Hematopoietic multipotent progenitor cell treated with erythropoietin and hydrocortisone succinate and interleukin-3 and kit ligand, for 15 days (in vitro differentiated cells): ENCODE measurements at places on chromosomes 2 and 18.
A peak's percentile ranks its signal among the peaks of the same experiment; 100 is the strongest.

DNA sequence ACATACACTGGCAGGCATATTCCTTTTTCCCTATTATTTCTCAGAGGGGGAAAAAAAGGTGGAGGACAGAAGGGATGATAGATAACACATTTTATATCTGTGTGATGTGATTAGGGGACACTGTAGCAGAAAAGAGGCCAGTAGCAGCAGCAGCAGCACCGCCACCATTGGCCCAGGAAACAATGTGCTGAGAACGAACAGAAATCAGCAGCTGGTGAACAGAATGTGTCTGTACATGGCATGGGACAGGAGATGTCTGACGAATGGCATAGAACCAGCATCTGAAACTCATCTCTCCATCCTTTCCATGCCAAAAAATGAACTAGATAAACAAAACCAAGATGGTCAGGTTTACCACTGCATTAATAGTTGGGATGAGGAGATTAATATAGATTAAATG lies 936.1 kb upstream of the ACVR2A start:
- no peak for DNase-seq

GRCh38 chr2:202768273-202768672 lies 103.3 kb downstream of the ICA1L start:
- DNase-seq: no peak

DNA sequence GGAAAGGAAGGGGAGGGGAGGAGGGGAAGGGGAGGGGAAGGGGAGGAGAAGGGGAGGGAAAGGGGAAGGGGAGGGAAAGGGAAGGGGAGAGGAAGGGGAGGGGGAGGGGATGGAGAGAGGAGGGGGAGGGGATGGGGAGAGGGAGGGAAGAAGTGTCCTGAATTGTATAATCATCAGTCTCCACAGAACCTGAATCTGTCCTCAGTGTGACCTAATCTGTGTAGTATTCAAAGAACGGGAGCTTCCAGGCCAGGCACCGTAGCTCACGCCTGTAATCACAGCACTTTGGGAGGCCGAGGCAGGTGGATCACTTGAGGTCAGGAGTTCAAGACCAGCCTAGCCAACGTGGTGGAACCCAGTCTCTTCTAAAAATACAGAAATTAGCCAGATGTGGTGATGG lies 41.1 kb upstream of the CCDC150 start:
- no peak for DNase-seq

- no peak for DNase-seq
Measured at GRCh38 chr2:209425471-209426071, 1.7 kb downstream of the MAP2 start.

- DNase-seq: no peak
Measured at GRCh38 chr2:72289283-72289682, 141.6 kb upstream of the CYP26B1 start.

DNA sequence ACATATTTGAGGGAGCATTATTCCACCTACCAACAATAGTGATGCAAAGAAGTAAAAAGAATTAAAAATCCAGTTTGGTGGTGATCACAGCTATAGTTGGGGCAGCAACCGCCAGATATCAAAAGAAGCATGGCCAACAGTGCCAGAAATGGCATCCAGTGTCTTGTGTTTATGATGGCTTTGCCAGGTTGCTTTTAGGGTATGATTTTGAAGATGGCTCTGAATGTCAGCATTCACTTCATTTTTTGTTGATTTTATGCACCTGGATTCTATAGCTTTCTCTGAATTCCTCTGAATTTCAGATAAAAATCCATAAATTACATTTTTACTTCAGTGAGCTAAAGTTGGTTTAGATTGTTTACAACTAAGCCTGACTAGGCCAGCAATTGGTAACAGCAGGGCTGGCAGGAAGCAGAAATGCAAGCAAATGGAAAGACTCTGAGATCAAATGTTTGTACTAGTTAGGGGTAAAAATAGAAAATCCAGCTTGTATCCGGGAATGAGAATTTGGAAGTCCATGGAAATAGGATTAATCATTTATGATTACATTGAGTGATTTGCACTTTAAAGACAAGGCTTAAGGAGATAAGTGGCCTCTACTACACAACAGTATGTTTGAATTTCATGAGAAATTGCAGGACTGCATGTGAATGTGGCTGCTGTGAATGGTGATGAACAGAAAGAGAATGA lies 40.4 kb downstream of the COL3A1 start:
- DNase-seq: no peak

GRCh38 chr2:120927265-120927628 lies 191.6 kb downstream of the GLI2 start:
- no peak for DNase-seq

GRCh38 chr2:159891917-159892730 lies 94.1 kb upstream of the CD302 start:
- DNase-seq: no peak

DNA sequence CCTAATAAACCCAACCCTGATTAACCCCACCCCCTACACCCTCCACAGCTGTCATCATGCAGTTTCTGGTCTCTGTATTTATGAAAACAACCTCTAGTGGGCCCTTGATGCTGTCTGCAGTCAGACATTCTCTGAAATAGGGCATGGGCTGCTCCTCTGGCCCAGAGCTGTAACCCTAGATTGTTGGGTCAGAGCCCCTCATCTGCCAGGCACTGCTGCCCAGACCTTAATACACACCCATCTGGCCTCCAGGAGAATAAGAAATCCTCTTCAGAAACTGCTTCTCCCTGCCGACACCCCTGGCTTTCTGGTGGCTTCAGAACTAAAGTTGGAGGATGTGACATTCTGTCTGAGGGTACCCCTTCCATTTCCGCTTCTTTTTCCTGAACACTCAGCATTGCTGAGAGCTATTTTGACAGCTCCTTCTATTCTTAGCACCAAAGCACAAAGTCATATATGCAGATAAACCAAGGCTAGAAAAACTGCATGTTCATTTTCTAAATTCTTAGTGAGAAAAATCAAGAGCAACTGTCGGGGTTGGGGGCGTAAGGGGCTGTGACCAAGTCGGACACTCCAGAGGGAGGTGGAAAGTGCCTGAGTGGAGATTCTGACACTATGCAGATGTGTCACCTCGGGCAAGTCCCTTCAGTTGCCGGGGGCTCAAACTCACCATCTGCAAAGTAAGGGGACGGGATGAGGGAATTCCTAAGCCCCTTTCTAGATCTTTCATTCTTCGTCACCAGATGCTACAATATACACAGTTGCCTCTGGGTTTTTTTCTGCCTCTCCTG lies 28.7 kb downstream of the SRSF7 start:
- DNase-seq: no peak

DNA sequence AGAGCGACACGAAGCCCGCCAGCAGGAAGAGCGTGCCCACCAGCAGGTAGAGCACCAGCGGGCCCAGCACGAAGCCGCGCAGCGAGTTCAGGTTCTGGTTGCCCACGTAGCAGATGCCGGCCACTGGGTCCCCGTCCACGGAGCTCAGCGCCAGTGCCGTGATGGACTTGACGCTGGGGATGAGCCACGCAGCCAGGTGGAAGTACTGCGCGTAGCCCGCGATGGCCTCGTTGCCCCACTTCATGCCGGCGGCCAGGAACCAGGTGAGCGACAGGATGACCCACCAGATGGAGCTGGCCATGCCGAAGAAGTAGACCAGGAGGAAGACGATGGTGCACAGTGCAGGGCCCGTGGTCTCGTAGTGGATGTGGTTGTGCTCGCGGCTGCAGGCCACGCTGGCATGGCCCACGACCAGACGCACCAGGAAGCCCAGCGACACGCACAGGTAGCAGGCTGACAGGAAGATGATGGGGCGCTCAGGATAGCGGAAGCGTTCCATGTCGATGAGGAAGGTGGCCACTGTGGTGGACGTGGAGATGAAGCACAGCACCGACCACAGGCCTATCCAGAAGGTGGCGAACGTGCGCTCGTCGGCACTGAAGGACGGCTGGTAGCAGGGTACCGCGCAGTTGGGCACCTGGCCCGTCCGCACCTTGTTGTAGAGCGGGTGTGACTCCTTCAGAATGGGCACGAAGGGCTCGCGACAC lies 2.1 kb downstream of the FZD5 start:
- peak; percentile 48 for DNase-seq

DNA sequence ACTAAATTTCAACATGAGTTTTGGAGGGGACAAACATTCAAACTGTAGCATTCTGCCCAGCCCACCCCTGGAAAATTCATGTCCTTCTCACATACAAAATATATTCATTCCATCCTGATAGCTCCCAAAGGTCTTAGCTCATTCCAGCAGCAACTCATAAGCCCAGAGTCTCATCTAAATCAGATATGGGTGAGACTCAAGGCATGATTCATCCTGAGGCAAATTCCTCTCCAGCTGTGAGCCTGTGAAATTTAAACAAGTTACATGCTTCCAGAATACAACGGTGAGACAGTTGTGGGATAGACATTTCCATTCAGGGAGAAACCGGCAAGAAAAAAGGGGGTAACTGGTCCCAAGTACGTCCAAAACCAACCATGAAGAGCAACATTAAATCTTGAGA lies 43.5 kb upstream of the FAHD2A start:
- no peak for DNase-seq

- peak; percentile 19 for DNase-seq
Measured at GRCh38 chr2:27323596-27324285, 844 bp upstream of the MPV17 start.

GRCh38 chr2:181916726-181917718 lies 25.5 kb downstream of the ITPRID2 start:
- no peak for DNase-seq

DNA sequence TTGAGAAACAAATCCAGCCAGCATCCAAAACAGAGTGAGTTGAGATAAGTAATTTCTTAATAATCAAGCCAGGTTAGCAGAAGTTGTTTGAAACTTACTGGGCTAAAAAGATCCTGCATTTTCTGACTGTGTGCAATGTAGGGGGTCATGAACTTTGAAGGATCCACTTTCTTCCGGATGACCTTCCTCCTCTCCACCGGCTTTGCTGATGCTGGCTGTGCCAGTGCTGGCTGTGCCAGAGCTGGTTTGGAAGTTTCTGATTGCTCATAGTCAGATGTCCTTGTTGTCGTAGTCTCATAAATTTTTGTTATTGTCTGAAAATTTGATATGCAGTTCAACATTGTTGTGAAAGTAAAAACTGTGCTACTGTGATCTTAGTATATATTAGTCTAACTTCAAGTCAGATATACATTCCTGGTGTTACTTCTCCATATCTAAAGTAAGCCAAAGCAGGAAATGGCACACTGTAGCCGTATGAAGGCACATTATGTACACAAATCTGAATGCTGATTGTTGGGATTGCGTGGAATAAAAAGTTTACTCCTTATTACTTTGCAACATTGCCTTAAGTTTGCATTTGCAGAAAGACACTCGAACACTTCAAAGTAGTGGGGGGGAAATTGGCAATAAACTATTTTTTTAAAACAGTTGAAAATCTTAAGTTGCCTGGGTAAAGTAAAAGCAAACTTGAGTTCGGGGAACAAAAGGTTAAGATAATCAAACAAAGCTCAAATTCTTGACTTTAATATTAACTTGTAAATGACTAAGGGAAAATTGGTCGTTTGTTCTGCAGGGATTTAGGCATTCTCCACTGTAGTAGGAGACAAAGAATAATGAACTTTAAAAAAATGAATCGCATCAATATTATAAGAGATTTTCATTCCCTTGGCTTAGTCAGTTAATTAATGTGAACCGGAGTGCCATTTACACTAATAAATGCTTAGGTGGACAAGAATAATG lies 6.4 kb downstream of the NEB start:
- DNase-seq: no peak

DNA sequence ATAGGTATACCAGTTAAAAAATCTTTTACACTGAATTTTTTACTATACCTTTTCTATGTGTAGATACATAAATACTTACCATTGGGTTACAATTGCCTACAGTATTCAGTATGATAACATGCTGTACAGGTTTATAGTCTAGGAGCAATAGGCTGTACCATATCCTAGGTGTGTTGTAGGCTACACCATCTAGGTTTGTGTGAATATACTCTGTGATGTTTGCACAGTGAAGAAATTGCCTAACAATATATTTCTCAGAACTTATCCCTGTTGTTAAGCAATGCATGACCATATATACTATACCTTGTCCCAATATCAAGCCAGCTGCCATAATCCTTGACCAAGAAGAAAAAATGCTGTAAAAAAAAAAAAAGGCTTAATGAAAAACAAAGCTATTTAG lies 114.5 kb downstream of the PIGN start:
- no peak for DNase-seq

DNA sequence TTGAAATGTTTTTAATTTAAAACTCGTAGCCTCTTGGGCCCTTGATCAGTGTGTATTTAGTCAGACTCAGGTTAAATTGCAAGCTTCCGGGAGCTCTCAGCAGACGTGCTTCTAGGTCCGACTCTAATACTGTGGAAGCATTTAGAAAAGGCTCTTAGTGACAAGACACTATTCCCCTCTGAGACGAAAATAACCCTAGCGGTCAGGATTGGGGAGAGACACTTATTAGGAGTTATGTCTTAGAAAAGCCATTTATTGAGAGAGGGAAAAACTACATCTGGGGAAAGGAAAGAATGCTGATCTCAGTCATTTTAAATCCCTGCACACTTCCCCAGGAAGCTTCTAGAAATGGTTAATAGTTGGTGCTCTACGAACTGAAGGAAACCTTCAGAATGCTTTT lies 110.5 kb upstream of the NCK2 start:
- DNase-seq: no peak

DNA sequence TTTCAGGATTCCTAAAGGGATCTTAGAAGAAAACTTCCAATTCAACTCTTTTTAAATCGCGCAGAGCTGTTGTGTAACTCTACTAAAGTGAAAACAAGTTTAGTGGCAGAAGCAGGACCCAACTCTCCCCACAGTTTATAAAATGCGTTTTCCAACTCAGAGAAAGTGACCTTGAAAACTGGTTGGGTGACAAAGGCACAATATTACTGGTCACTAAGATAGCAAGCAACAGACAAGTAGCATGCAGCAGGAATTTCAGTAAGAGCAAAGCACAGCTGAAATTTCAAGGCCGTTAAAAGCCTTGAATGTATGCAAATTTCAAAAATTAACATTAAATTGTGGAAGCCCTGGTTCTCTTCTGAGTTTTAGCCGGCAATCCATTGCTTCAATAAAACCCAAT lies 66.9 kb downstream of the STK39 start:
- DNase-seq: no peak

- no peak for DNase-seq
Measured at GRCh38 chr2:45191976-45192375, 182.7 kb upstream of the SIX2 start.

GRCh38 chr18:60898111-60898510 lies 435.1 kb upstream of the CDH20 start:
- DNase-seq: no peak

DNA sequence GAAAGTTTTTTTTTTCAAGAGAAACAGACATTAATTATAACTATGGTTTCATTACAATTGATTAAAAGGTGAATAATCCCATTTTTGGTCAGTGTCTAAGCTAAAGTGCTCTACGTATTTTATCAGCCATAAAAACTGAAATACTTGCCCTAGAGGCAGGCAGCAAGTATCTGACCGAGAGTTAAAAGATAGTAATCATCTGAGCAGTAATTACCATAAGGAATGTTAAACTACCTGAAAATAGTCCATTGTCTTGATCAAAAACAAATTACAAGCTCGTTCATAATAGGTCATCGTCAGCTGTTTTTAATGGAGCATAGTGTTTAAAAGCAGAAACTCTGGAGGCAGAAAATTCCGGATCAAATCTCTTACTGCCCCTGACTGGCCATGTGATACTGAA lies 105.7 kb upstream of the ZEB2 start:
- DNase-seq: no peak
